ENCODE measurements at places on chromosomes 1 and 21.

DNA sequence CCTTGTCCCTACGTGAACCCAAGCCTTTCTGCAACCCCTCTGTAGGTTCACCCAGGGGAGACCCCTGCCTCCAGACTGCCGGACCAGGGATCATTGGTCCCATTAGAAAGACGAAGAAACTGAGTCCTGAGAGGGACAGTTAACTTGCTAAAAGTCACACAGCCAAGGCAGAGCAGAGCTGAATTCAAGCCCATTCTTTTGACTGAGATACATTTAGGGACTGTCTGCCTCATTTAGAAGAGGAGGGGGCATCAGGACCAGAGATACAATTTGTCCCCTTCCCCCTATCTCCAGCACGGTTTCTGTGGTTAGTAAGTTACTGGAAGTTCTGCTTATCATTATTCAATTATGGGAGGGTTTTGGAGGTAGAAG is 19.1 kb downstream of the KCNQ4 start:
- DNase-seq: no peak

DNA sequence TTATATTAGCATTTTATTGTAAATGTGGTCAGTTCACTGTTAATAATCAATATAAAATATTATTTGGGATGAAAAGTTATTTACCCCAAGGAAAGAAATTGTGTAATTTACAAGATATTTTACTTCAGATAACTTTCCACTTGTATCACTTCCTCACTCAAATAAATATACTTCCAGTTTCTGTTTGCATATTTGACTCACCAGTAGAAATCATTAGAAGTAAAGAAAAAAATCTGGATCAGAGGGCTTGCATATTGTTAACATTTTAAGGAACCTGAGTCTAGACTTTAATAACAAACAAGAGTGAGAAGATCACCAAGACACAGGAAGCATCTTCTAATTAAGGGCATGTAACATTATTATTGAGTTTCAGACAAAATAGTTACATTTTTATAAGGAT is 347 bp upstream of the KRTAP20-4 start:
- DNase-seq: no peak

DNA sequence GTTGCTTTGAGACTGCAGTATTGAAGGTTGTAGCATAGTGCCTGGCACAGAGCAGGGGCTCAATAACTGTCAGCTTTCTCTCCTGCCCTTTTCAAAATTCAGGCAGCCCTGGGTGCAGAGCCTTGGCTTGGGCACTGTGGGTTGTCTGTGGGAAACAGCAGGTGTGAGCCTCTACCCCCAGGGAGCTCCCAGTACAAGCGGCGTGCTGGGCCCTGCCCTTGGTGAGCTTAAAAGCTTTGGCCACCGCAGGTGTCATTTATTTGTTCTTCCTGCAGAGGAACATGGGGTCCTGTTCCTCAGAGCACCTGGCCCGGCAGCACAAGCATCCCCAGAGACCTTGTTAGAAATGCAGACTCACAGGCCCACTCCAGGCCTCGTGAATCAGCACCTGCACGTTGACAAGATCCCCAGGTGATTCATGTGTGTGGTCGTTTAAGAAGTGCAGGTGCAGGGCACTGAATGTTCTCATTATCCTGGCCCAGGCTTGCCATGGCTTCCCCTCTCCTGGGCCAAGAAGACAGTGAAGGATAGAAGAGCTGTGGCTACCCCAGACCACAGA is 29.9 kb upstream of the IGSF21 start:
- no peak for DNase-seq

- no peak for DNase-seq
Observed at GRCh38 chr1:214458541-214458940, 92.9 kb downstream of the PTPN14 start.
